SK-N-SH treated with all-trans-retinoic acid at 6 μM for 48 hours (cell line): ENCODE measurements at places on chromosomes 7 and 10.
A peak's percentile ranks its signal among the peaks of the same experiment; 100 is the strongest.

GRCh38 chr10:129911451-129912165 lies 52.5 kb downstream of the EBF3 start:
- no peak for ATAC-seq

DNA sequence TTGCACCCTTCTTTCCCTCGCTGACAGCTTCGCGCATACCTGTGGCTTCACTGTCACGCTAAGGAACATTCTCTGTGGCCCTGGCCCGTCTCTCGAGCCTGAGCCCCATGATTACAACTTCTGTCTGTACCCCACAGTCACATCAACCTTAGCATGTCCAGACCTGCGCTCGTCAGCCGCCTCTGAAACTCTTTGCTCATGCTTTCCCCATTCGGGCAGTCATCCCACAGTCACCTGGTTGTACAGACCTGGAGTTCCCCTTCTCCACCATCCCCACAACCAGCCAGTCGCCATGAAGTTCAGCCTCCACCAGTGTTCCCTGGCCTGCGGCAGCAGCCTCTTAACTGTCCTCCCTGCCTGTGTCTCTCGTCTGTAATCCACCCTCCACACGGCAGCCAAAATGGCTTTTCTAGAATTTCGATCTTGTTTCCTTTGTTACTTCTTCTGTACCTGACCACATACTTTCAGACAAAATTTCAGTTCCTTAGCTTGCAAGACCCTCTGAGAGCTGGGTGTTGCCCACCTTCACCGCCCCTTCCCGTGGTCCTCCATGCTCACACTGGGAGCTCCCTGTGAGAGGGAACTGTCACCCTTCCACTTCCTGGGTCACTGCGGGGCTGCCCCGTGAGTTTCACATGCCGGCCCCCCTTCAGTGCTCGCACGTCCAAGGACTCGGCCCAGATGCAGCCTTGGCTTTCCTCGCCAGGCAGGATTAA lies 229.2 kb downstream of the CELF2 start:
- ATAC-seq = no peak

DNA sequence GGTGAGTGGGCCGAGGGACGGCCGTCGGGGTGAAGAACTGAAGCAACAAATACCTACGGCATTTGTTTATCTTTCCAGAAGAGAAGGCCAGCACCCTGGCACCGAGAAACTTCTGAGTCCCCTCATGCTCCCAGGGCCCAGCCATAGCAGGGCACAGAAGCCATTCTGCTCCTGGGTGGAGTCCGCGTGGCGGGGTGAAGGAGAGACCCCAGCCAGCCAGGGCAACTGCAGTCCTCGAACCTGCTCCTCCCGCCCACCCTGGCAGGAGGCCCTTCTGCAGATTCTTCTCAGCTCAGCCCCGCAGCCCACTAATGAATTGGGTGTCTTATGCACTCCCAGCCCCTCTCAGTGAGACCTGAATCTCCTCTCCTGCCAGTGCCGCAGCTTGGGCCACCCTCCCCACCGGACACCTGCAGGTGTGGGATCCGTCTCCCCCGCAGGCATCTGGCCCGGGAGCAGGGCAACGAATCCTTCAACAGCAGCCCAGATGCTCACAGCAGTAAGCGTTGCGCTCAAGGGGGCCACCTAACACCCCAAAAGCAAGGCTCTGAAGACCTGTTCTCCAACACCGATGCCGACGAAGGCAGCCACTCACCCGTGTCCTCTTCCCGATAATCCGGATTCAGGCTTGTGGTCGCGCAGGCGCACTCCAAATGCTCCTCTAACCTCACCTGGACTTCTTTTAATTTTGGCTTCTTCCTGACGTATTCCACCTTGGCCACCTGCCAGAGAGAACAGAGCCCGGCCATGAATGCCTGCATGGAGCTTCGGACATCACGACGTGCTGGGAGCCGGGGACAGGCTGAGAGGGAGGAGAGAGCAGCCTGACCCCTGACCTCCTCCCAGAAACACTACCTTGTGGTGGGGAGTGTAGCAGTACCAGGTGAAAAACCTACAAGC lies 18.9 kb downstream of the PDGFA start:
- ATAC-seq = no peak

GRCh38 chr10:28722065-28722803 lies 44.9 kb downstream of the BAMBI start:
- ATAC-seq = peak; percentile 83

GRCh38 chr10:53325066-53325465 lies 552.5 kb upstream of the MBL2 start:
- ATAC-seq = no peak
